ENCODE measurements at places on chromosomes 2 and 18. TPM values are rescaled to one million over a fixed set of nuclear protein-coding genes. Genes with fewer than 3 reads are reported as not detected.

The ATP6V1B1 gene
- 4.4 TPM for total RNA-seq

DNA sequence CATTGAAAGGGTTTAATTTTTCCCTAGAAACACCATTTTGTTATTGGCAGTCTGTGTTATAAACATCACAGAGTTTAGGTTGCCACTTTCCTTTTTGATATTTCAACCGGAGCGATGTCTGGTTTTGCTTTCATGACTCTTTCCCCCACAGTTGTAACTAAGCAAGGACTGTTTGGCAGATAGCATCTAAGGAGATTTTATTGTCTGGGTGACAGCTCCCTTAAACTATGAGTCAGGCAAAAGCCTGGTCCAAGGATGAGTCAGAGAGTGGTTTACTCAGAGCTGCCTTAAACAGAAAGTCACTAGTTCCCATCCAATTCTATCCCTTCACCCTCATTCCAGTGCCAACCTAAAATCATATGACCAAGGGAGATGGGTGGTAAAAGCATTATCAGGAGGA lies 341.6 kb upstream of the VWC2L start:
- no peaks in the 10 kb centered on the region for H3K36me3 ChIP-seq
- H3K27me3 ChIP-seq: no peaks in the 10 kb centered on the region
- H3K4me1 ChIP-seq: no peaks in the 10 kb centered on the region
- H3K4me3 ChIP-seq: peak overlapping the region; percentile 29
- H3K27ac ChIP-seq: no peak overlapping the region
- DNase-seq: no peak

DNA sequence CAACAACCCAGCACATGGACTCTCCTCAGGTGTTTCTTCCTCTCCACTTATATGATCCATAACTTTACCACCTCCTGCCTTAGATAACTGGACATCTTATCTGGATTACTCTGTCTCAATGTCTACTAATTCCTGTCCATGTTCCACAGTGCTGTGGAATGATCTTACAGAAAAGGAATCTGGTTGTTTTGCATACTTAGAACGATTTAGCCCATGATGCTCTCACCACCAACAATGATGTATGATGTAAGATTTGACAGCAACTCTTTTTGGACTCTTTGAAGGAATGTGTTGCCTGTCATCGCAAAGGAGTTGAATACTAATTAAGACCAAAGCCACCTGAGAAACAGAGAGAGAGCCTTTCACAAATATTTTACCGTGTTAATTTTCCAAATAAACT lies 37.7 kb upstream of the SYT4 start:
- H3K36me3 ChIP-seq: no peaks in the 10 kb centered on the region
- no peak overlapping the region for H3K27ac ChIP-seq
- DNase-seq: no peak
- H3K27me3 ChIP-seq: no peaks in the 10 kb centered on the region
- no peaks in the 10 kb centered on the region for H3K4me1 ChIP-seq

DNA sequence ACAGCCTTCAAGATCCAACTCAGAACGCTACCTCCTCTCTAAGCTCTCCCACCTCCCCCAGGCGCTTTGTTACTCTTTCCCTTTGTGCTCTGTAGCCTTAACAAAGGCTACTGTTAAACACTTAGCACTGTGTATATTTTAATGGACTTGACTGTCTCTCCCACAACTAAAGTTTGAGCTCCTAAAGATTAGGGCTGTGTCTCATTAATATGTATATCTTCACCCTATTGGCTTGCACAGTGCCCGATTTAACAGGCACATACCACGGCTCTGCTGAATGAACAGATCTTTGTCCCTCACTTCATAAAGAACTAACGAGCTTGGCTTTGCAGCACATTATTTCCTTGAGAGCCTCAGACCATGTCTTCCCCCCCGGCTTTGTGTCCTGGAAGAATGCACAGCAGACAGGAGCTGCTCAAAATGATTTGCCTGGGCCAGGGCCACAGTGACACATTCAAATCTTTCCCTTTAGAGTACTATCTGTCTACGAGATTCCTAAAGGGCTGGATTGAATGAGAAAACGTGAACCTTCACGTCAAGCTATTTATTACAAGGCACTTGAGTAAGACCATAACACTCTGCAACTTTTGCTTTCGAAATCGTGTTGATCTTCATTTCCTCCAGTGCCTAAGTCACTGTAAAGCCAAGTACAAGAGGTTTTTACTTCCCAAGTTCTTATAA lies 22.1 kb downstream of the ABHD3 start:
- H3K4me3 ChIP-seq: peak overlapping the region; percentile 62
- H3K36me3 ChIP-seq: no peaks in the 10 kb centered on the region
- H3K4me1 ChIP-seq: no peaks in the 10 kb centered on the region
- DNase-seq: no peak
- peak overlapping the region; percentile 28 for H3K27ac ChIP-seq
- no peaks in the 10 kb centered on the region for H3K27me3 ChIP-seq

DNA sequence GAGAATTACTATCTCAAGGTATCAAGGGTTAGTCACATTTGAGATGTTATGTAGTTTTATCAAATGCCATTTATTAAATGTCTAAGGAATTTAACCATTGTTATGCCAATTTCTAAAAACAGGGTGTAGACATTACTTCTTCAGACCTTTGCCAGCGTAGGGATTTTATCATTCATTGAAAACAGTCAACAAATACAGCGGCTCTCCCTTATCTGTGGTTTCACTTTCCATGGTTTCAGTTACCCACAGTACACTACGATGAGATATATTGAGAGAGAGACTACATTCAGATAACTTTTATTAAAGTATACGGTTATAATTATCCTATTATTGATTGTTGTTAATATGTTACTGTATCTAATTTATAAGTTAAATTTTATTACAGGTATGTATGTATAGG lies 234.7 kb downstream of the TMX3 start:
- no peak overlapping the region for H3K27ac ChIP-seq
- no peaks in the 10 kb centered on the region for H3K4me1 ChIP-seq
- no peaks in the 10 kb centered on the region for H3K36me3 ChIP-seq
- H3K27me3 ChIP-seq: no peaks in the 10 kb centered on the region
- no peak overlapping the region for H3K4me3 ChIP-seq

Measured in thoracic aorta (tissue), 2 donors.